ENCODE measurements at places on chromosomes 7 and 10. TPM values are rescaled to one million over a fixed set of nuclear protein-coding genes. Genes with fewer than 3 reads are reported as not detected.

- no peak for DNase-seq
- H3K27ac ChIP-seq: no peak overlapping the region
- H3K27me3 ChIP-seq: no peaks in the 10 kb centered on the region
- no peaks in the 10 kb centered on the region for H3K36me3 ChIP-seq
Observed at GRCh38 chr7:82414389-82414788, 29.2 kb downstream of the CACNA2D1 start.

DNA sequence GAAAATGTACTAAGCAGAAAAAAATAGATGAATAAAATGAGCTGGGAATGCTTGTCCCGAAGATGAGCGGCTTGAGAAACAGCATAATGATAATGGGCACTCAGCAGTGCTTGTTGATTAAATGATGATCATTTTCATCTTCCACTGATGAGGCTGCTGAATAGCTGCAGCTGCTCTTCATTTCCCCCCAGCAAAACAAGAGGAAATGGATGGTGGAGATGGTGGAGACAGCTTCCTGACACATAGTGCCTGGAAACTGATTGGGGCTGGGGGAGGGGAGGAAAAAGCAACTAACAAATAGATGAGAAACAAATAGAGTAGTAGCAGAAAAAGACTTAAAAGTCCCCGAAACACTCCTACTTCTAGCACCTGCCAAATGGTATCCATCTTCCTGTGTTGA lies 41.4 kb downstream of the MRC1 start:
- H3K4me3 ChIP-seq: no peak overlapping the region
- no peak overlapping the region for H3K27ac ChIP-seq
- H3K27me3 ChIP-seq: no peaks in the 10 kb centered on the region

DNA sequence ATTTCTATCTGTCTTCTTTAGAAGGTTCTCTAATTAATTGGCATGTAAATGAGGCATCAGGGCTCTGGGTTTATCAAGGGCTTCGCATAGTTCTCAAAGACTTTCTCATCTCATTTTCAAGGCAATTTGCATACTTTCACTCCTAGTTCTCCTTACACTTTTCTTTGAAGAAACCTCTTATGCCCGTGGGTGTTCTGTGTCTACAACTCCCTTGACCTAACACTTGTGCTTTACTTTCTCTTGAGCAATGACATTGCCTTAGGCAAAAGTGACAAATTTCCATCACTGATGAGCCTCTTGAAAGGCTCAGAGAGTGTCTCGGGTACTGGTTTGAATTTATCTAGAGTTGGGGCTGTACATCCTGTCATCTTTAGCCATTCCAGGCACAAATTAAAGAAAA lies 74.7 kb upstream of the ITPRID1 start:
- H3K4me1 ChIP-seq: no peaks in the 10 kb centered on the region
- no peak overlapping the region for H3K4me3 ChIP-seq
- H3K27ac ChIP-seq: no peak overlapping the region
- no peaks in the 10 kb centered on the region for H3K27me3 ChIP-seq
- no peak for DNase-seq

DNA sequence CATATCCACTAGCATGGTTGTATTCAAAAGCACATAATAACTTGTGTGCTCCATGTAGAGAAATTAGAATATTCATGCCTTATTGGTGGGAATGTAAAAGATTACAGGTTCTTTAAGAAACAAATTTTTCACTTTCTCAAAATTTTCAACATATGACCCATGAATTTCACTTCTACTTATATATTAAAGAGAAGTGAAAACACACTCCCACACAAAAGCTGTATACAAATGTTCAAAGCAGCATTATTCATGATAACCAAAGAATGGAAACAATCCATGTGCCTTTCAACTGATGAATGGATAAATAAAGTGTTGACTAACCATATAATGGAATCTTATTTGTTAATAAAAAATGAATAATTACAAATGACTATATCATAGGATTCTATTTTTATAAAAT lies 694.5 kb upstream of the PCDH15 start:
- no peak overlapping the region for H3K4me3 ChIP-seq
- DNase-seq: no peak
- H3K36me3 ChIP-seq: no peaks in the 10 kb centered on the region

- H3K27me3 ChIP-seq: no peaks in the 10 kb centered on the region
- DNase-seq: no peak
- no peak overlapping the region for H3K4me3 ChIP-seq
- no peaks in the 10 kb centered on the region for H3K4me1 ChIP-seq
- no peak overlapping the region for H3K27ac ChIP-seq
Observed at GRCh38 chr10:62384447-62385081, 10.4 kb downstream of the ZNF365 start.

- peaks cover 21% of the 10 kb centered on the region for H3K4me1 ChIP-seq
- no peak overlapping the region for H3K4me3 ChIP-seq
- H3K27ac ChIP-seq: no peak overlapping the region
Observed at GRCh38 chr7:151003572-151003971, 12.8 kb downstream of the NOS3 start.

DNA sequence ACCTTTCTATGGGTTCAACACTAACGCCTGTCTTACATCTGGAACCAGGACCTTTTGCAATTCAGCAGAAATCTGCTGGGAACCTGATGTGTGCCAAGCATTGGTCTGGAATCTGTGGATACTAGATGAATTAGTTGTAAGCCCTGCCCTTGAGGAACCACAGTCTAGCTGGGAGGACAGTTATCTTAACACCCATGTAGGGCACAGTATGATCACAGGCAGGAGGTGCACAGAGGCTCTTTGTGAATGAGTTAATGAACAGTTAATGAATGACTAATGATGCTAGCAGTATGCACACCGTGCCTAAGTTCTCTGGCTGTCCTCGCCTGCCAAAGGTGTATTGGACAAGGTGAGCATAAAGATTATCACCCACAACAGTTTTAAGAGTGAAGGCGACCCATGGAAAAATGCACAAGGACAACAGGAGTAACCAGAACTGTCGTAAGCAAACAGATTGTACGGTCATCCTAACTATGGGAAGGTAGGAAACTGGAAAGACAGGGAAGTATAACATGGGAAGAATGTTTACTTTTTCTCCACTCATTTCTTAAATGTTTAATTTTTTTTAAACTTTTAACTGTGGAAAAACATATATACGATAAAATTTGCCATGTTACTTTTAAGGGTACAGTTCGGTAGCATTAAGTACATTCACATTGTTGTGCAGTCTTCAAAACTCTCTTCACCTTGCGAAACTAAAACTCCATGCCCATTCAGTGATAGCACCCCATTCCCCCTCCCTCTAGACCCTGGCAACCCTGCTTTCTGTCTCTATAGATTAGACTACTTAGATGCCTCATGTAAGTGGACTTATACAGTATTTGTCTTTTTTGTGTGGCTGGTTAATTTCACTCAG lies 139.9 kb downstream of the CXCL12 start:
- DNase-seq: no peak
- H3K36me3 ChIP-seq: no peaks in the 10 kb centered on the region
- no peaks in the 10 kb centered on the region for H3K4me1 ChIP-seq

DNA sequence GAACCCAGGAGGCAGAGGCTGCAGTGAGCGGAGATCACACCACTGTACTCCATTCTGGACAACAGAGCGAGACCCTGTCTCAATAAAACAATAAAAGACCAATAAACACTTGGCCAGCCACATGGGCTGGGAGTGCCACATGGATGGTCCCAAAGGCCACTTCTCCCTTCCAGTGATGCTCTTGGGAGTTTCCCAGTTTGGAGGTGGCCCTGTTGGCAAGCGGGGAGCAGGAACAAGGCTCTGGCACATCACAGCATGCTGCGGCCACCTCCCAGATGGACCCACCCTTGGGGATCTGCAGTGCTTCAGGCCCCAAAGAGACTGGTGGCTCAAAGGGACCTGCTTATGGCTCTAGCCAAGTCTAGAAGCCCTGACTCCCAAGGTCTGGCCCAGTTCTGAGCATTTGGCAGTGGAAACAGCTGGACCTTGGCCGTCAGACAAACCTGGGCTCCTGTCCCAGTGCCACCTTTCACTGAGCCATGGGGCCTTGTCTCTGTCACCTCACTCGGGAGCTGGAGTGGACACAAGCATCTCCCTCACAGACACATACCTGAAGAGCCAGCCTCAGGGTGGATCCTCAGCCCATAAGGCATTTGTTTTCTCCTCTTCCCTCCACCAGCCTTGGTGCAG lies 91.7 kb downstream of the COL13A1 start:
- no peak for DNase-seq
- H3K4me3 ChIP-seq: no peak overlapping the region
- no peaks in the 10 kb centered on the region for H3K4me1 ChIP-seq
- no peak overlapping the region for H3K27ac ChIP-seq
- H3K27me3 ChIP-seq: no peaks in the 10 kb centered on the region

DNA sequence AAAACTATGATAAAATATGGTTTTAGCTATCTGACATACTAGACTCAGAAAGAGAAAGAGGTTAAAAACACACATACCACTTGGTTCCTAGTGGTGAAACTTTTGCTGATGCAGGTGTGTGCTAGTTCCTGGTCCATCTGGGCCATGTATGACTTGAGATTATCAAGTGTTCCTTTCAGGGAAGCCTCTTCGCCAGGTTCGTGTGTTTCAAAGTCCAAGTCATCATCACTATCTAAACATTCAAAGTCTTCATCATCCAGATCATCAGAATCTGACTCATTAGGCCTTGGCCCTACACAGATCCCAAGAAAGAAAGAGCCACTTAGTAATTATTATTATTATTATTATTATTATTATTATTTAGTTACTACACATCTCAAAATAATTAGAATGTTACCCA lies 26.4 kb downstream of the NUDT13 start:
- no peak overlapping the region for H3K4me3 ChIP-seq
- H3K36me3 ChIP-seq: peaks cover 29% of the 10 kb centered on the region
- H3K27me3 ChIP-seq: no peaks in the 10 kb centered on the region
- no peaks in the 10 kb centered on the region for H3K4me1 ChIP-seq

- no peak overlapping the region for H3K4me3 ChIP-seq
- peaks cover 38% of the 10 kb centered on the region for H3K27me3 ChIP-seq
- no peak overlapping the region for H3K27ac ChIP-seq
- peaks cover 1% of the 10 kb centered on the region for H3K4me1 ChIP-seq
Observed at GRCh38 chr7:135719688-135720087, 8.3 kb downstream of the SLC13A4 start.

GRCh38 chr10:88246675-88247074 lies 336.4 kb downstream of the RNLS start:
- no peaks in the 10 kb centered on the region for H3K27me3 ChIP-seq
- H3K4me3 ChIP-seq: no peak overlapping the region
- no peak for DNase-seq
- no peaks in the 10 kb centered on the region for H3K36me3 ChIP-seq
- H3K27ac ChIP-seq: peak overlapping the region; percentile 59

GRCh38 chr10:116715341-116715740 lies 27.0 kb downstream of the HSPA12A start:
- H3K27ac ChIP-seq: no peak overlapping the region
- H3K36me3 ChIP-seq: no peaks in the 10 kb centered on the region
- no peak for DNase-seq
- H3K4me1 ChIP-seq: peaks cover 9% of the 10 kb centered on the region

GRCh38 chr10:120365872-120366271 lies 91.2 kb upstream of the PLPP4 start:
- peaks cover 12% of the 10 kb centered on the region for H3K27me3 ChIP-seq
- no peaks in the 10 kb centered on the region for H3K4me1 ChIP-seq
- H3K4me3 ChIP-seq: no peak overlapping the region
- H3K36me3 ChIP-seq: no peaks in the 10 kb centered on the region
- no peak overlapping the region for H3K27ac ChIP-seq
- DNase-seq: no peak

DNA sequence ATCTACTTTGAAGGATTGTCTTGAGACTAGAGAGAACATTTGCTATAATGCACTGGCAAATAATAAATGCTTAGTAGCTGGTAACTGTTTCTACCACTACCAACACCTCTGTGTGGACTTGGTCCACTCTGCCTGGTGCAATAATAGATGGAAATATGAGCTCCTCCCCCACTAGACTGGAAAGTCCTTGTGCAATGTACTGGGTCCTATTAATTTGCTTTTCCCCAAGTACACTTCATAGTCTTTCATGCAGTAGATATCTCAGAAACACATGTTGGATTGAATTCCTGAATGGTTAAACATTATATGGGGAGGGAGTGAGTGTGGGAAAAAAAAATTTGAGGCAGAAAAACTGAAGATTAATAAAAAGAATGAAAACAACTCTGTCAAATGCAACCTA lies 119.3 kb downstream of the C10orf90 start:
- no peak overlapping the region for H3K4me3 ChIP-seq
- H3K27ac ChIP-seq: no peak overlapping the region
- H3K36me3 ChIP-seq: no peaks in the 10 kb centered on the region
- no peaks in the 10 kb centered on the region for H3K27me3 ChIP-seq
- no peaks in the 10 kb centered on the region for H3K4me1 ChIP-seq

DNA sequence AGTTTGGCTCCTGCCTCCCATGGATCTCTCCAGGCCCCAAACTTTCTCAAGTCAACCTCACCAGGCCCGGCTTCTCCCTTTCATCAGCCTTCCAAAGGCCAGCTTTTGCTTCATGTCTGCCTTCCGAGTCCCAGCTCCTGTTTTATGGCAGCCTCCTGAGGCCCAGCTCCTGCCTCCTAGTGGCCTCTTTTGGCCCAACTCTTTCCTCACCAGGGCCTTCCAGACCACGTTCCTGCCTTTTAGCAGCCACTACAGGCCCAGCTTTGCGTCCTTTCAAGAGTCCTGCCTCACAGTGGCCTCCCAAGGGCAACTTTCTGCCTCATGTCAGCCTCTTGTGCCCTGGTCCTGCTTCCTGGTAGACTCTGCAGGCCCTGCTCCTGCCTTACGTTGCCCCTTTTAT lies 15.3 kb upstream of the TMEM248 start:
- H3K36me3 ChIP-seq: no peaks in the 10 kb centered on the region
- H3K4me1 ChIP-seq: no peaks in the 10 kb centered on the region
- no peak for DNase-seq
- no peak overlapping the region for H3K27ac ChIP-seq

DNA sequence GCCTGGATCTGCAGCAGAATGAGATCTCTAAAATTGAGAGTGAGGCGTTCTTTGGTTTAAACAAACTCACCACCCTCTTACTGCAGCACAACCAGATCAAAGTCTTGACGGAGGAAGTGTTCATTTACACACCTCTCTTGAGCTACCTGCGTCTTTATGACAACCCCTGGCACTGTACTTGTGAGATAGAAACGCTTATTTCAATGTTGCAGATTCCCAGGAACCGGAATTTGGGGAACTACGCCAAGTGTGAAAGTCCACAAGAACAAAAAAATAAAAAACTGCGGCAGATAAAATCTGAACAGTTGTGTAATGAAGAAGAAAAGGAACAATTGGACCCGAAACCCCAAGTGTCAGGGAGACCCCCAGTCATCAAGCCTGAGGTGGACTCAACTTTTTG lies 21.4 kb downstream of the LRRC17 start:
- peak overlapping the region; percentile 73 for H3K27ac ChIP-seq
- no peak overlapping the region for H3K4me3 ChIP-seq
- H3K4me1 ChIP-seq: no peaks in the 10 kb centered on the region
- H3K27me3 ChIP-seq: no peaks in the 10 kb centered on the region
- no peaks in the 10 kb centered on the region for H3K36me3 ChIP-seq
- no peak for DNase-seq

- H3K27me3 ChIP-seq: no peaks in the 10 kb centered on the region
- no peaks in the 10 kb centered on the region for H3K4me1 ChIP-seq
- H3K27ac ChIP-seq: no peak overlapping the region
- no peak for DNase-seq
- no peaks in the 10 kb centered on the region for H3K36me3 ChIP-seq
Observed at GRCh38 chr10:112333452-112333851, 40.5 kb upstream of the ACSL5 start.

Gene C10orf67
- total RNA-seq: 0.18 TPM

Gene AGMO
- not detected for total RNA-seq

Gene CCL26
- total RNA-seq: not detected

Gene FIGNL1
- total RNA-seq: 21.9 TPM

Gene ELN
- total RNA-seq: 16.6 TPM

Gene SPDYE16
- total RNA-seq: not detected

Gene PRSS2
- total RNA-seq: not detected

Gene PNLIPRP1
- total RNA-seq: not detected

Gene NEUROG3
- total RNA-seq: not detected

Gene ANKRD1
- not detected for total RNA-seq

Gene DPCD
- 17.4 TPM for total RNA-seq

Gene HSPA12A
- 2.3 TPM for total RNA-seq

Gene PLEKHS1
- total RNA-seq: not detected

Gene CRTAC1
- total RNA-seq: 0.22 TPM

Gene NPY4R
- not detected for total RNA-seq
